ENCODE measurements at places on chromosomes 6 and 20.
A peak's percentile ranks its signal among the peaks of the same experiment; 100 is the strongest.

GRCh38 chr6:150698391-150698790, 98.7 kb downstream of the PLEKHG1 start:
- DNase-seq: no peak

DNA sequence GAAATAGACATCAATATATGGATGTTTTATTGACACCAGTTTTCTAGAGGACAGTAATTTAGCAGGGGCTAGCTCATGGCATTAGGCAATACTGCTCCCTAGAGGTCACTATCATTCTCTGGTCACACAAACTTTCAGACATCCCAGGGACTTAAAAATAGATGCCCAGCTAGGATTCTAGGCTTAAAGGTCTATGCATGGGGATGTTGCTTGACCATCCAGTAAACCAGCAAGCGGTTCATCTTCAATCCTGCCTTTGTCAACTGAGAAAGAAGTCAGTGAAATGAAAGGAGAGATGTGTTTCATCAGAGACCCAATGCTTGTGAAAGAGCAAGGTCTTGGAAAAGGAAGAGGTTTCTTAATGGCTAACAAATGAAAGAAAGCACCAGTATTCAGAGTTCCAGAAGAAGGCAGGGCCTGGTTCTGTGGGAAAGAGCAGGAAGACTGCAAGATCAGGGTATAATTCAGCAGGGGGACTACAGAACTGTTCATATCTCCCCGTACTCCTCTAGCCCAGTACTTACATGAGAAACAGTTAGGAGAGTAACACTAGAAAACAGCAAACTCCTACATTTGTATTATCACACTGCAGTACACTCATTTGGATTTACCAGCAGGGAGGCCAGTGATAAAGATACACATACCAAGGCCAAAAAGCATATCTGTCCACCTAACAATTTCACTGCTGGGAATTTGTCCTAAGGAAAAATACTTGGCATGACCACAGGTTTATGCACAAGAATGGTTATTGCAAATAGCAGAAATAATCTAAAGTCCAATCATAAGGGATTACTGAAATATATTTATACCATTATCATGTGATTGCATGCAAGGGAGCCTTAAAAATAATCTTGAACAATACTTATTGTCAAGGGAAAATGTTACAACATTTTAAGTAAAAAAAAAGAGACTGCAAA, 151.4 kb upstream of the LAMA2 start:
- DNase-seq: peak; percentile 38

- DNase-seq: no peak
These were observed 231.7 kb upstream of the MAN1A1 start for GRCh38 chr6:119581220-119581619.

- DNase-seq: no peak
These were observed 1.0 kb downstream of the CCN2 start for GRCh38 chr6:131949909-131950766.

- no peak for DNase-seq
These were observed 3.4 kb upstream of the PTK6 start for GRCh38 chr20:63540417-63541186.

DNA sequence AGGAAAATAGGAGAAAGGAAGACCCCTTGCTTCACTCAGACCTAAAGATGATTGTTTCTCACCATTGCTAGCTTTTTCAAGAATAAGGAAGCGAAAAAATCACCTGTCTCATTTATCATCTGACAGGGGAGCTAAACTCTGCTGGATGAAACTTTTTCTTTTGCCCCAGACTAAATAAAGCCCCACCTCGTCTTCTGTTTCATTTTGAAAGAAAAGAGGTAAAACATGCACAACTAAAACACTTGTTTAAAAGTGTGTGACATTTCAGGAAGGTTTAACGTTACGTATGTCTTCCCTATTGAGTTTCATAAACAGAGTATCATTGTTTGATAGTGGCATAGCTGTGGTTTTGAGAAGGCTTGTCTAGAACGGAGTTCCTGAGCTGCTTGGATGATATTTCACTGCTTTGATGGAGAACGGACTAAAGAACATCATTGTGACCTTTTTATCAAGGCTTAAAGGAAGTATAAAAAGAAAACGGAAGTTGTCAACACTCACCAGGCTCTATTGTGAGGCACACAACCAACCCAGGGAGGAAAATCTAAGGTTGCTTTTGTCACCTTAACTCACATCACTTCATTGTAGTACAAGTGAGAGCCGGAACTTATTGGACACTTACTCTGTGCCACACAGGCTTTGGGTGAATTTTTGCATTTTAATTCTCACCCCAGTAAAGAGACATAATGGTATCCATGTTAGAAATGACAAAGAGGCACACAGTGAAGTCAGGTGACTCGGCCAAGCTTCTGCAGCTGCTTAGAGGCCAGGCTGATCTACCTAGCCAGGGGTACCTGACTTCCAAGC, 29.5 kb downstream of the TSHZ2 start:
- no peak for DNase-seq

- no peak for DNase-seq
These were observed 82.1 kb downstream of the BFSP1 start for GRCh38 chr20:17449031-17449430.

GRCh38 chr6:138105446-138105845, 1.8 kb downstream of the PERP start:
- DNase-seq: no peak

DNA sequence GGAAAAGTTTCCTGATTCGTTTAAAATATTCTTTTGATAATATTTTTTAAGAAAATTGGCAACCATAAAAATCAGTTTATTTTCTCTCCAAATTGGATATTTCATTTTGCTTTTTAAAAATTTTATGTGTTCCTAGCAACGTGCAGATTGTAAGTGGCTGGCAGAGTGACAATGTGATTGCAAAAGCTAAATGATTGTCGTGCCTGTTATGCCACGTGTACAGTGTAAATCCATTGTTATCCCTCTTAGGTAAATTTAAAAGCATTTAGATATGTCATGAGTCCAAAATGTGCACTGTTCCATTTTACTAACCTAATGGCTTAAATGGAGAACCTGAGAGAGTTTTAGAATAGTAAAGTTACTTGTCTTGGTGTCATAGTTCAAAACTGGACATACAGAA, 94.4 kb upstream of the ADGRF4 start:
- no peak for DNase-seq

GRCh38 chr6:112050429-112050828, 3.5 kb upstream of the CCN6 start:
- no peak for DNase-seq

GRCh38 chr6:40244699-40245098, 310.4 kb upstream of the MOCS1 start:
- DNase-seq: no peak

DNA sequence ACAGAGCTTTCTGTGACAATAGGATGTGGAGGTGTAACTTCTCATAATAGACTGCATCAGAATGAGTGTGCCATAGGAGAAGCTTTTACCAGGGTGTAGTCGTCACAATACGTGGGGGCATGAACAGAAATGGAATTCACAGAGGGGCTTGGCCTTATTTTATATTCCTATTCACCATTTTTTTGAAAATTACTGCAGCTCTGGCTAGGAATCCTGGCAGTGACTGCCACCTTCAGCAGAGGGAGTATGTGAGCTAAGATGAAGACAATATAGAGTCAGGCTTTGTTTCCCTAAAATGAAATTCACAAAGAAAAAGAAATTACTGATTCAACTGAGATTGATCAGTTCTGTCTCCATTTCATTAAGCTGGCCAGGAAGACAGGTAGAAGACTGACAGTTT, 13.9 kb downstream of the TOMM6 start:
- no peak for DNase-seq

GRCh38 chr20:53221731-53222130, 249.6 kb downstream of the TSHZ2 start:
- no peak for DNase-seq

- DNase-seq: no peak
These were observed 982 bp downstream of the DNAJC5 start for GRCh38 chr20:63895952-63896263.

DNA sequence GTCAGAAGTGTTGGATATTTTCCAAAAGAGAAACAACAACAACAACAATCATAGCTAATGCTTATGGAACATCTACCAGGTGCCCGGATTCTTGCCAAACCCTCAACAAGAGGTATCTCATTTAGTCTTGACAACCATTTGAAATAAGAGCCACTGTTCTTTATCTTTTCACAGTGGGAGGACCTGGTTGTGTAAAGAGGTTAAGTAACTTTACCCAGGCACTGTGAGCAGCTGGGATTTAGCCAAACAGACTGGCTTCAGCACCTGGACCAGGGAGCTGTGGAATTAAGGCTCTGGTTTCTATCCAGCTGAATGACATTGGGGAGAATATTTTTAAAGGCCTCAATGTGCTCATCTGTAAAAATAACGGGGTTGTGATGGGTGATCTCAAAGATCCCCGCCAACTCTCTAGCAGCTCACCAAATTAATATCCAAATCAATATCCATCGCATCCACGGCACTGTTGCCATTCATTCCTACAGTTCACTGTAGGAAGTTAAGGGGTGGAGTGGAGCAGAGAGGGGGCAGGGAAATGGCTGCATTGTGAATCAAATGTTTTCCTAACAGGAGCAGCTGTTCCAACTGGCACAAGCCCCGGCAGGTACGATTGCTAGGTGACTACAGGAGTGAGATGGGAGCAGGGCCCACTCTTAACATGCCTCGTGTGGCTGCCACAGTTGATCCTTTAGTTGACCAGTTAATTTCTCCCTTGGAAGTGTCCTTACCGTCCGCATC, 61.8 kb downstream of the GCNT2 start:
- DNase-seq: no peak

DNA sequence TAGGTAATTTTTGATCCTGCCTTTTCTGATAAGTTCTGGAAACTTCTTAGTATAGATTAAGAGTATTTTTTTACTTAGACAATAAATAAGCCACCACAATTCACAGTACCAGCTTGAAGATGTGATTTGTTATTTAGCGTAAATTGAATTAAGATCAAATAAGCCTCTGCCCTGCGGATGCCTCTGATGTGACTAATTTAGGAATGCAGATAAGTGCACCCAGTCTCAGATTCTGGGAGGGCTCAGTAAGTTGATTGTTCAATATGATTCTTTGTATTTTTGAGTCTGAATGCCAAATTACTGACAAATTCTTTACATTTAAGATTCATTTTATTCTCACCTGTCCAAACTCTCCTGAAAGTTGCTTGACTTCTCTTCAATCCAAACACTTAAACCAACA, 147.5 kb downstream of the THBS2 start:
- DNase-seq: no peak

DNA sequence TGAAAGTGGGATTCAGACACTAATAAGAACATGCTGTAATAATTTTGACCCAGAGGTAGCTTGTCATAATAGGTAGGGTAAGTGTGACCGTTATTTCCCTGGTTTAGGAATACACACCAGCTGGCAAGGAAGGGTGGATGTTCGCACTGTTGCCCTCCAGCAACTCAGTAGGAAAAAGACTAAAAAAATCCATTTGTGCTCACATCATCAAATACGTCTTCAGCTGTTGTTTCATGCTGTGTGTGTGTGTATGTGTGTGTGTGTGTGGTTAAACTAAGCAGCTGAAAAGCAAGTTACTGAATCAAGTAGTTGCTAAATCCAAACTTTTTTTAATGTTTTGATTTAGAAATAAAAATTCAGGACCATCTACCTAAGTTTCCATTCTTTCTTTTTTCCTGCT, 218.7 kb downstream of the TRDN start:
- DNase-seq: peak; percentile 41

- DNase-seq: no peak
These were observed 60.4 kb downstream of the HAO1 start for GRCh38 chr20:7879883-7880282.

DNA sequence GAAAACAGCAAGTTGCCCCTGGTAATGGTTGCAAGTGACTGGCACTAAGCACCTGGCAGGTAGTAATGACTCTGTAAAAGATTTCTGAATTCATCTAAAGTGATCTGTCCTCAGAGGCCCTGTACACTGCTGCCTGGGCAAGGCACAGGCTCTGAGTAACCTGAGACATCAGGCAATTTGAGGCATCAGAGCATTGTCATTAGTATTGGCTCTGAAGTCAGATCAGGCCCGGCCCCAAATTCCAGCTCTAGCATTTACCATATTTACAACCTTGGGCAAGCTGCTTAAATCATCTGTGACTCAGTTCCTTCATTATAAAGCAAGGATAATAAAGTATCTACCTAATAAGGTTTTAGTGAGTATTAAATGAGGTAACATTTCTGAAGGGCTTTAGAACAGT, 17.3 kb upstream of the TENT5A start:
- DNase-seq: no peak

DNA sequence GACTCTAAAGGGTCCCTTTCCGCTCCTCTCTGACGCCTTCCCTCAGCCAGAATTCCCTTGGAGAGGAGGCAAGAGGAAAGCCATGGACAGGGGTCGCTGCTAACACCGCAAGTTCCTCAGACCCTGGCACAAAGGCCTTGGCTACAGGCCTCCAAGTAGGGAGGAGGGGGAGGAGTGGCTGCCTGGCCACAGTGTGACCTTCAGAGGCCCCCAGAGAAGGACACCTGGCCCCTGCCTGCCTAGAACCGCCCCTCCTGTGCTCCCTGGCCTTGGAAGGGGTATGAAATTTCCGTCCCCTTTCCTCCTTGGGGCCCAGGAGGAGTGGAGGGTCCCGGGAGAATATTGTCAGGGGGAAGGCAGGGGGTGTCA, 2.7 kb downstream of the VEGFA start:
- DNase-seq: no peak

DNA sequence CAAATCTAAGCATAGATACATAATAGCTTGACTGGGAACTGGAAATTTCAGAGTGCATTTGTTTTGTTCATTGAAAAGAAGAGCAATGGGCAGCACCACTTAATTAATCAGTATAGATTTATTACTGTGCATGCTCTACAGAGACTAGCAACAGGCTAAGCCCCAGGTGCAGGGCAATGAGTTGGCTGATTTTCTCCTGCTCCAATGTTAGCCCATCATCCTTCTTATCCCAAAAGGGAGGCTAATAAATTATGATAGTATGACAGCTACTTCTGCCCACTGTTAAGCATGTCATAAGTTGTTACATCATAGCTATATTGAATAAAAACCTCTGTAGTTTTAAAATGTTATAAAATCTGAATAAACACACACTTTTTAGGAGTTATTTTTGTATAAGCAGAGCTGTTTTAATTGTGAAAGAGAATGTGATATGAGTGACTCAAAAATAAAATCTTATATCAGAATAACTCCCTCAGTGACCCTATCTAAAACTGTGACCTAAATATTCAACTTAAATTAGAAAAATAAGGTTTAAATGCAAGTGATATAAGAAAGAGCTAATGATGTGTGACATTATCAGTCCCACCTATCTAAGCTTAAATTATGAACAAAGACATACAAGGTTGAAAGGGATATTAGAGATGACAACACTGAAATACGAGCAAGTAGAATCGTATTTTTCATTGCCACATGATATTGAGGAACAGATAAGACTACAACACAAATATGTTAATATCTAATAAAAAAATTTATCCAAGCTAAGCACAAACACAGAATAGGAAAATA, 967.3 kb upstream of the ADGRB3 start:
- DNase-seq: no peak

- peak; percentile 31 for DNase-seq
These were observed 496 bp upstream of the BEND3 start for GRCh38 chr6:107115695-107116327.

GRCh38 chr6:41560431-41561192, 14.4 kb downstream of the FOXP4 start:
- no peak for DNase-seq

Measured in NCI-H1694 (cell line).